T-helper 1 cell (primary cell): ENCODE measurements at places on chromosomes 12 and 14.

GRCh38 chr12:84732828-84733340, 179.7 kb downstream of the SLC6A15 start:
- no peak for DNase-seq

DNA sequence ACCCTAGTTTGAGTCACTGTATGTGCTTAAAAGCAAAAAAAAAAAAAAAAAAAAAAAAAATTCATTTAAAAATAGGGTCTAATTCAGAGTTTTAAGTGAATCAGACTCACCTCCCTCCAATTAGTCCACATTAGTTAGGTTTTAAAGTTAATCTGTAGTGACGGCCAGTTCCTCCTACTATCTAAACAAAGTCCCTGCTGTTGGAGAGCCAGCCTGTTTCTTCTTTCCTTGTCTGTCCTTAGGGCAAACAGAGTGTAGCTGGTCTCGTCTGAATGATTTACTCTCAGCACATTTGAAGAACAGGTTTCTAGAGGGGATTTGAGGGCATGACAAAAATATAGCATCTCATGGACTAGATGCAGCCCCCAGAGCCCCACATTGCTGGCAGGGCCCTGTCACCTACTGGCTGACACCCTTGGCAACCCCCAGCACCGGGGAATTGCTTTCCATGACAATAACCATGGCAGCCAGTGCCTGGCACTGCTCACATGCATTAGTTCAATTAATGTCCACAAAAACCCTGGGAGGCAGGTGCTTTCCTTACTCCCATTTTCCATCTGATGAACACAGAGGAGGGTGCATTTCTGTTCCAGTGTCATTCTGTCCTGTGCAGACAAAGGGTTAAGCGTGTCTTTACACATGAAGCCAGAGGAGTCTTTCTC, 138.3 kb downstream of the PLXNC1 start:
- no peak for DNase-seq

DNA sequence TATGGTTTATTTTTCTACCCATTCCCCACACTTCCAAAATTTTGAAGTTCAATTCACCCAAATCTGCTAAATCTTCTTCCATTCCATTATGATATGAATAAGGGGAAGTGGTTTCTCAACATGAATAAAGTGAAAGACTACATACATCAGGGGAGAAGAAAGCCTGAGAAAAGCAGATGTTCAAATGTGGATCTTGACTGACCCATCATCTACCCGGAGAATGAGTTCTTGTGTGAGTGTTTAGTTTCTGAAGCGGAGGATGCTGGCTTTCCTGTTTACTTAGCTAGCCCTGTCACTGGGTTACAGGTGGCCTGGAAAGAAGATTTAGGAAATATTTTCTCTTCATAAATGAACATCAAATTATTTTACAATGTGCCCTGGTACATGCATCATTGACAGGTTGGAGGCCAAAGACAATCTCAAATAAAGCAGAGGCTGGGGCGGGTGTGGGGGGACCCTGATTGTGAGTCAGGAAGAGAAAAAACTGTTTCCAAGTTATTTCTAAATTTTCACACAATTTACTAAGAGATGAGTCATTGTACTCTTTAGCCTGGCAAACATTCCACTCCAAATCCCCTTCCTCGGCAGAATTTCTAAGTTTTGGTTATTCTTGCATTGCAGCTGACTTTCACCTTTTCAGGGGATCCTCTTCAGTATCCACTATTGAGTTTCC, 135.6 kb downstream of the SLC25A21 start:
- no peak for DNase-seq

- no peak for DNase-seq
These were observed 59.9 kb downstream of the BICD1 start for GRCh38 chr12:32166510-32166909.

DNA sequence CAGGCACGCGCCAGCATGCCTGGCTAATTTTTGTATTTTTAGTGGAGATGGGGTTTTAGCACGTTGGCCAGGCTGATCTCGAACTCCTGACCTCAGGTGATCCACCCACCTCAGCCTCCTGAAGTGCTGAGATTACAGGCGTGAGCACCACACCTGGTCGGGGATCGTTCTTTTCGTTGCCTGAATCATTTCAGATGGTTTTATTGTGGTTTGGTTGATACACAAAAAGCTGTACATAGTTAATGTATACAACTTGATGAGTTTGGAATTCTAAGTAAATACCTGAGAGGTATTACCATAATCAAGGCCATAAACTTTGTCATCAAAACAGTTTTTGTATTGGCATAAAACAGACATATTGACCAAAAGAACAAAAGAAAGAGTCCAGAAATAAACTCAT, 63.3 kb downstream of the RIC8B start:
- no peak for DNase-seq

GRCh38 chr12:115776399-115776798, 501.1 kb downstream of the MED13L start:
- DNase-seq, result no peak

DNA sequence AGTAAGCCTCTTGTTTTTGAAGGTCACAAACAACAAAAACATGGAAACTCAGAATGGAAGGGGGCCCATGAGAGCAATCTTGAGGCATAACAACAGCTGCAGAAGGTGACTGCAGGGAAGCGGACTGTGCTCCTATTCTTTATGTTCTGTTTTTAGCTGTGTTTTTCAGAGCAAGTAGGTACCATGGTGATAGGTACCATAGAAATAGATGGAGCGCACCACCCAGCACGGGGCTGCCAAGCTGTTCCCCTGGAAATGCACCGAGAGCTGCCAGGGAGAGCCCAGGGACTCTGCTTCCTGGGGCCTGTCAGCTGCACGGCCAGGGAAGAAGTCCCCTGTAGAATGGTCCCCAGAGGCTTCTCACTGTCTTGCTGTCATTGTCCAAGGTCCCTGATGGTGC, 32.8 kb downstream of the DGLUCY start:
- no peak for DNase-seq

- DNase-seq, result no peak
These were observed 30.3 kb downstream of the NFKBIA start for GRCh38 chr14:35374263-35374712.

DNA sequence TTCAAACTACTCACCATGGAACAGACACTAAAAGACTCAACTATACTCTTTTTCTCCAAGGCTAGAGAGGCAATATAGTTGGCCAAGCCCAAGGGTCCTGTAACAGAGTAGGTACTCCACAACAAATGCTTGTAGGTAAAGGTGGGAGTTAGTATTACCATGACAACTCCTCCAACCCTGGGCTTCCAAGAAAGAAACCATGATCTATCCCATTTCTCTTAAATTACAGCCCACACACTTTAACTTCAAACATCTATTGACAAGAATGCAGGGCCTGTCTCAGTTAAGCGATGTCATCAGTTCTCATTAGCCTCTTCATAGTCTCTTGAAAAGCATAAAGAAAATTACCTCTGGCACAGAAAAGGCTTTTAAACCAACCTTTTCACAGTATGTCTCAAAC, 25.0 kb downstream of the ERH start:
- no peak for DNase-seq
